HT1080 (cell line): ENCODE measurements at places on chromosomes 16 and 17.

GRCh38 chr16:10558305-10558704, 22.1 kb downstream of the EMP2 start:
- DNase-seq = no peak

- no peak for DNase-seq
These were observed 173.1 kb downstream of the HS3ST3A1 start for GRCh38 chr17:13428611-13429042.

GRCh38 chr17:61026818-61027217, 349.2 kb downstream of the BCAS3 start:
- no peak for DNase-seq

DNA sequence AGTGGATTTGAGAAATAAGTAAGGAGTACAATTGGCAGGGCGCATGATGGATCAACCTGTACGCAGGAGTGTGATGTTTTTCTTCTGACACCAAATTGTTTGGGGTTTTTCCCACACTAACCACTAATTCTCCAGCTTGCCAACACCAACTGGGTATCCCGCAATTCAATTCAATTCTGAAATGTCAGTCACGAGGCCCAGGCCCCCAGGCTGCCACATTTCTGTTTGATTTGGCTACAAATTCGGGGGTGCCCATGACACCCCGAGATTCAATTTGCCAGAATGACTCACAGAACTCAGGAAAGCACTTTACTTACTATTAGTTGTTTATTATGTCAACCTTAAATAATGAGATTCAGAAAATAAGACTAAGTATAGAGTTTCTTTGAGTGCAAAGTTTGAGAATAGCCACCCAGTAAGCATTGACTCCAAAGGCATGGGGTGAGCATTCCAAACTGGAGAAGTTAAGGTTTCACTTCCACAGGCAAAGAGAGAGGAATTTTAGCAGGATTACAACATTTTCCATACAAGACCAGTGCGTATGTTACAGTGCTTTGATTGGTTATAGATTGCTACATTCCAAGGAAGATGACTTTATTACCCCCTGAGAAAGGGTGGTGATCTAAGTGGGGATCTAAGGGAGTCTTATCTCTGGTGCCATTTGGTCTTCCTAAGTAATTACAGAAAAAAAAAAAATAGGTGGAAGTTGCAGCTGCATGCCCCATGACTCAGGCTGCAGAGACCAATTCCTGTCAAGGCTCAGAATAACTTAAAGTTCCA, 11.5 kb downstream of the SLC46A1 start:
- DNase-seq = no peak

DNA sequence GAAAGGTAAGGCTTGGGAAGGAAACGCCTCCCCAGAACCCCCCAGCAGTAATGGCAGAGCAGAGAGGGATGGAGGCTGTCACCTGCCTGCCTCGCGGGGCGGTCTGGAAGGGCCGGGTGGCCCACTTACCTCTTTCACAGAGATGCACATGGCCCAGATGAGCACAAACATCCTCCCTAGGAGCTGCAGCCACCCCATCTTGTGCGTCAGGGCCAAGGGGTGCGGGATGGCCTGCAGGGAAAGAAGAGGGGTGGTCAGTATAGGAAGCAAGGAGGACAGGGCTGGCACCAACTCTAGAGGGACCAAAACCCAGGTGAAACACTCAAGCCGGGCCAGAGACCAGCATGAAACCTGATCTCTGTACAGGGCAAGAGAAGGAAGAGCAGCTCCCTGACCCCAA, 29.7 kb downstream of the TRPV3 start:
- no peak for DNase-seq

- DNase-seq = peak; percentile 30
These were observed 8.7 kb downstream of the EIF1 start for GRCh38 chr17:41697122-41697962.
